Left lung (tissue), 14 donors: ENCODE measurements at places on chromosomes 1 and 21. TPM values are rescaled to one million over a fixed set of nuclear protein-coding genes. Genes with fewer than 3 reads are reported as not detected.

DCDC2B gene
- 2.3 TPM for total RNA-seq

OSCP1 gene
- 9.3 TPM for total RNA-seq

SLC25A34 gene
- 1.4 TPM for total RNA-seq

PTCH2 gene
- 1.1 TPM for total RNA-seq

MIS18A gene
- 7.0 TPM for total RNA-seq

TMPRSS15 gene
- not detected for total RNA-seq

DNA sequence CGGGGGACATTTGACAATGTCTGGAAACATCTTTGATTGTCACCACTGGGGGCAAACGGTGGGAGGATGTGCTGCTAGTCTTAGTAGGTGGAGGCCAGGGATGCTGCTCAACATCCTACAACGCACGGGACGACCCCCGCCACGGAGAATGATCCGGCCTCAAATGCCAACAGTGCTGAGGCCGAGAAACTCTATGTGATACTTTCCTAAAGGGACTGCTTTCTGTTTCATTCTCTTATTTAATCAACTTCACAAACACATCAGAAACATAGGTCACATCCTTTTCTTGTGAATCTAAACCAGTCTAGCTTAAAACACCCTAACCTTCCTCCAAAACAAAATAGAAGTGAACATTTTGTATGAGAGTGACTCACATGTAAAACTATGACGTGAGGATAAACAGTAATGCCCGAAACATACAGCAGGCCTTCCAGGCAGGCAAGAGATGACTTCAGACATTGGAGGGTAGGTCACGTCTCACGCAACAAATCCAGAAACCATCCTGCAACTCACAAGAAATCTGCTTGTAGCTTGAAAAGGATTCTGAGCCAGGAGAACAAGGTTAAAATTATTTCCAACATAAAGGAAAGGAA lies 37.2 kb upstream of the ETS2 start:
- DNase-seq, result no peak
- peaks cover 20% of the 10 kb centered on the region for H3K4me1 ChIP-seq
- H3K36me3 ChIP-seq, result no peaks in the 10 kb centered on the region
- no peak overlapping the region for H3K4me3 ChIP-seq
- no peak overlapping the region for H3K27ac ChIP-seq
- H3K27me3 ChIP-seq, result no peaks in the 10 kb centered on the region

DNA sequence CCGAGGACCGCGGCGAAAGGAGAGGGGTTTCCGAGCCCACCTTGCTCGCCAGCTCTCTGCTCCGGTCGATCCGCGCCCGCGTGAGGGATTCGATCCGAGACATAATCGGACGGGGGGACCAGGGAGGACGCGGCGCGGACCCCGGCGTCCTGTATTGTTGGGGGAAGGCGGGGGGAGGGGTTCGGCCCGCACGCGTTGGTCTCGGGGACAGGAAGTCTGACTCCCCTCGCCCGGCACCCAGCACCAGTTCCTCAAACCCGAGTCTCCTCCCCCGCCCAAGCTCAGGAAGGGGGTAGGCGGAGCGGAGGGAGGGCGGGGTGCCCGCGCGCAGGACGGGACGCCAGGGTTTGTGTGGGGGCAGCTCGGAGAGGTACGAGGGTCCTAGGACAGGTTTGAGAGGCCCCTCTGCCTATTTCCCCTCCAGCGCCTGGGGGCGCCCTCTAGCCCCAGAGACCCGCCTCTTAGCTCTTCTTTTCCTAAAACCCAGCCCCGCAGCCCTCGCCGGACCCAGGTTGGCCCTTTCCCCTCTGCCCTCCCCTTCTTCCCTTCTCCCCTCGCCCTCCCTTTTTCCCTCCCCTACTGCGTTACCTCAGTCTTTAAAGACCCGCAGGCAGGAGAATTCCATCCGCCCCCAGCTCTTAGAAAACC lies at the start of gene ARHGEF2:
ARHGEF2 (minus strand) TSS at position 223 of the 648 bp plus-strand sequence; CDS start at position 103, 120 bp downstream.
- H3K27me3 ChIP-seq, result no peaks in the 10 kb centered on the region
- H3K36me3 ChIP-seq, result no peaks in the 10 kb centered on the region
- H3K4me1 ChIP-seq, result peaks cover 55% of the 10 kb centered on the region
- no peak for DNase-seq
- peak within 1 kb of the TSS; percentile 60 for H3K4me3 ChIP-seq

DNA sequence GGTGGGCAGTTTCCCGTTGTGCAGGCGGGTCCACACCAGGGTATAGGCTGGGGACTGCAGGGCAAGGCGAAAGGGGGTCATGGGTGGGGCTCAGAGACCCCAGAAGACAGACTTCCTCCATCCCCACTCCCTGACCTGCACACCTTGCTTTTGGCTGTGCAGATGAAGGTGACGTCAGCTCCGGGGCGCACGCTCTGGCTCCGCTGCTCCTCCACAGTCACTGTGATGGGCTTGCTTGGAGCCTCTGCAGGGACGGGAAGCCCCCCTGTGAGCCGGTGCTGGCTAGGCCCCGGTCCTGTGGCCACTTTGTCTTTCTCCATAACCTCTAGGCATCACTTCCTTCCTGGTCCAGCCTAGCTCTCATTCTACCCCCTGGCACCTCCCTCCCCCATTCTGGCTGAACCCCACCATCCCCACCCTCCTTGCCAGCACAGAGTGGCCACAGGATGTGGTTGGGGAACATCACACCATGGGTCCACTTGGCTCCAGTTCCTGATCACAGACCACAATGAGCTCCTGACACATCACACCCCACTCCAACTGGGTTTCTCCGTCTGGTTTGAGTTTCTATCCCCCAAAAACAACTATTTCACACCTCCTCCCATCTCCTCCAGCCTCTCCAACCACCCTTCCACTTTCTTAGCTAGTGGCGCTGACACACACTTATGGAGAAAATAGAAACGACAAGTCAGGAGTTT lies 45.2 kb downstream of the LDLRAD2 start:
- no peaks in the 10 kb centered on the region for H3K36me3 ChIP-seq
- H3K27ac ChIP-seq, result no peak overlapping the region
- H3K27me3 ChIP-seq, result no peaks in the 10 kb centered on the region
- no peak for DNase-seq
- H3K4me1 ChIP-seq, result no peaks in the 10 kb centered on the region

- no peaks in the 10 kb centered on the region for H3K27me3 ChIP-seq
- no peak overlapping the region for H3K27ac ChIP-seq
- H3K4me3 ChIP-seq, result no peak overlapping the region
- DNase-seq, result no peak
Observed at GRCh38 chr1:154845174-154845573, 24.9 kb downstream of the KCNN3 start.

DNA sequence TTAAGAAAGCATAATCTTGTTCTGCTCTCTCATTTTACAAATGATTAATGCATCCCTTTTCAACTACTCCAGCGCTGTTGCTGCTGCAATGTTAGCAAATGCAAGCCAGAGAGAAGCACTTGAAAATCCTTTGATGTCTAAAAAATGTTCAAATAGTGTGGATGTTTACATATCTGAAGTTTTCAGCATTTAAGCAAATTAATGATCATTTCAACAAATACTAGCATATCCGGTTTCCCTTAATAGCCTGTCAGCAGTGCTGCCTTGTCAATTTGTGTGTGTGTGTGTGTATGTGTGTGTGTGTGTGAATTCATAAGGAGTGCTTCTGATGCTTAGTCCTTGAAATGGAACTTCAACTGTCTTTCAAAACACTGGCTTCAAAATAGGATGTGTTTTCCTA lies 48.1 kb upstream of the WNT2B start:
- no peaks in the 10 kb centered on the region for H3K27me3 ChIP-seq
- no peak for DNase-seq
- peaks cover 21% of the 10 kb centered on the region for H3K36me3 ChIP-seq

GRCh38 chr1:179476484-179476883 lies 99.3 kb downstream of the NPHS2 start:
- no peaks in the 10 kb centered on the region for H3K36me3 ChIP-seq
- no peaks in the 10 kb centered on the region for H3K4me1 ChIP-seq
- no peak overlapping the region for H3K4me3 ChIP-seq
- no peaks in the 10 kb centered on the region for H3K27me3 ChIP-seq
- DNase-seq, result no peak

GRCh38 chr1:55703726-55704363 lies 488.7 kb upstream of the USP24 start:
- peak overlapping the region; percentile 24 for H3K27ac ChIP-seq
- H3K4me3 ChIP-seq, result no peak overlapping the region
- H3K36me3 ChIP-seq, result no peaks in the 10 kb centered on the region
- H3K27me3 ChIP-seq, result no peaks in the 10 kb centered on the region
- DNase-seq, result no peak

- H3K4me1 ChIP-seq, result peaks cover 4% of the 10 kb centered on the region
- H3K36me3 ChIP-seq, result no peaks in the 10 kb centered on the region
- H3K4me3 ChIP-seq, result no peak overlapping the region
- DNase-seq, result no peak
Observed at GRCh38 chr1:224539971-224540370, 76.1 kb upstream of the CNIH3 start.

GRCh38 chr1:110408488-110408887 lies 994 bp upstream of the LAMTOR5 start:
- no peaks in the 10 kb centered on the region for H3K27me3 ChIP-seq
- H3K27ac ChIP-seq, result no peak overlapping the region
- DNase-seq, result no peak
- H3K4me1 ChIP-seq, result peaks cover 7% of the 10 kb centered on the region
- no peaks in the 10 kb centered on the region for H3K36me3 ChIP-seq

DNA sequence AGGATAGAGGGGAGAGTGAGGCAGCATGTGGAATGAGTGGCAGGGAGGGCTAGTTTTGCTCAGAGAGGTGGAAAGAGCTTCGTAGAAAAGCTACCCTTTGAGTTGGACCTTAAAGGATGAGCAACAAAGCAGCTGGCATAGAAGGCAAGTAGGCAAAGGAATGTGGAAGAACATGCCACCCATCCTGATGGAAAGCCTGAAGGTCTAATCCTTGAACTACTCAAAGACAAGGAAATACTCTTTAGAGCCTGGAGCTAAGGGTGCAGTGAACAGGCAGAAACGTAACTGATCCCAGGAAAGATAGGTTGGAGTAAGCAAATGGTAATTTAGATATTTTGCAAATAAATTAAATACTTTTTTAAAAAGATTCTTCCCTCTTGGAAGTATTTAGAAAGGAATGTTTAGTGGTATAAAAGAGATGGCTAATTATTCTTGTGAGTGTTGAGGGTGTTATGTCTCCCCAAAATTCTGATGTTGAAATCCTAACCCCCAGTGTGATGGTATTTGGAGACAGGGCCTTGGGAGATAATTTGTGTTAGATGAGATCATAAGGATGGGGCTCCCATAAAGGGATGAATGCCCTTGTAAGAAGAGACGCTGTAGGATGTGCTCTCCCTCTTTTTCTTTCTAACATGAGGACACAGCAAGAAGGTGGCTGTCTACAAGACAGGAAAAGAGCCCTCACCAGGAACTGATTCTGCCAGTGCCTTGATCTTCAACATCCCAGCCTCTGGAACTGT lies 308.1 kb upstream of the RUNX1 start:
- no peaks in the 10 kb centered on the region for H3K27me3 ChIP-seq
- no peaks in the 10 kb centered on the region for H3K4me1 ChIP-seq
- DNase-seq, result no peak
- H3K36me3 ChIP-seq, result no peaks in the 10 kb centered on the region
- H3K4me3 ChIP-seq, result no peak overlapping the region

DNA sequence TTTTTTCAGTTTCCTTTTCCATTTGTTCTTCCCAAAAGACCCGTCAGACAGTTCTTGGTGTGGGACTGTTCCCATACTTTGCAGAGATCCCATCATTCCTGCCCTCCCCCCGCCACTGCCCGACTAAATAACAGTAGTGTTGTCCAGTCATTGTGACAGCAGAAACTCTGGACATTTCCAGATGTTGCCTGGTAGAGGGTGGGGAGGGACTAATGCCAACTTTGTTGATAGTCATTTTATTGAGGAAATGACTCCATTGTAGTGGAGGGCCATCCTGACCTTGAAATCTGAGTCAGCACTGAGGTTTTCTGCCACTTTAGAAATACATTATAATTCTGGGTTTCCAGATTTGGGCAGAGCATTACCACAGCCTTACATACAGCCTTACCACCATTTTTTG lies 85.4 kb downstream of the CEP350 start:
- H3K4me3 ChIP-seq, result no peak overlapping the region
- no peak overlapping the region for H3K27ac ChIP-seq
- no peak for DNase-seq
- H3K27me3 ChIP-seq, result no peaks in the 10 kb centered on the region
- H3K4me1 ChIP-seq, result no peaks in the 10 kb centered on the region

- H3K27ac ChIP-seq, result no peak overlapping the region
- DNase-seq, result no peak
- no peaks in the 10 kb centered on the region for H3K27me3 ChIP-seq
- H3K4me3 ChIP-seq, result no peak overlapping the region
- no peaks in the 10 kb centered on the region for H3K36me3 ChIP-seq
- H3K4me1 ChIP-seq, result peaks cover 14% of the 10 kb centered on the region
Observed at GRCh38 chr1:6805004-6805416, 19.8 kb downstream of the CAMTA1 start.

DNA sequence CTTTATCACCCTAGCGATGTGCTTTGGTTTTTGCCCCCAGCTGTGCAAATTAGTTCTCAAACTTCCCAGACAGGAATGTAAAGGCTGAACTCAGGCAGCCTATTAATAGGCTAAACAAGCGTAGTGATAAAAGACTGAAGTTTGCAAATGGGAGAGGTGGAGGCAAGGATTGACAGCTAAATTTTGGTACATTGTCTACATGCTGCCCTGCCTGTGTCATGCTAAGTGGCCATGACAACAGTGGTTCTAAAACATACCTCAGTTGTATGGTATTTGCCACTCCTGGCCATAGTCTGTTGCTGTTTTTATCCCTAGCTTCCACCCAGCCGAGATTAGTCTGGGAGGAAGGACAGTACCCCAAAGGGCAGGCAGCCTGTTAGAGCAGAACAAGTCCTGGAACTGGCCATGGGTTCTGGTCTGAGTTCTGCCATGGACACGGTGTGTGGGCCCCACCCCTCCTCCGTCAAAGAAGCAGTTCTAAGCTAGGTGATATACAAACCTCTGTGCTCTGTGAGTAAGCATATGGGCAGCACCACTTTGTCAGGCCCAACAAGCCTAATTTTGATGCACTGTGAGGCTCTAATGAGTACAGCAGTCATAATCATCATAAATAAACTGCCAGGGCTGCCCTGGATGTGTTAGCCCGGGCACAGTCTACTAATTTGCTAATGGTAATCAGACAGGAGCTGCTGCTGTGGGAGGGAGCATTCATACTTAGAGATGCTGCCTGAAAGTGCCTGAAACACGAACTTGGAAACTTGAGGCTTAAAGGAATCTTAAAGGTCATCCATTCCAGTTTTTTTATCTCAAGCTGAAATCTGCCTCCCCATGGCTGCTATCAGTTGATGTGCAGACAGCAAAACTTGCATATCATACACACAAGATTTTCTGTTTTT lies 177.1 kb downstream of the HHAT start:
- H3K27me3 ChIP-seq, result no peaks in the 10 kb centered on the region
- DNase-seq, result no peak
- no peaks in the 10 kb centered on the region for H3K4me1 ChIP-seq
- no peaks in the 10 kb centered on the region for H3K36me3 ChIP-seq

- no peak for DNase-seq
- no peaks in the 10 kb centered on the region for H3K27me3 ChIP-seq
- H3K4me3 ChIP-seq, result no peak overlapping the region
Observed at GRCh38 chr1:201554190-201554600, 15.3 kb downstream of the NAV1 start.

GRCh38 chr1:178629252-178630154 lies 95.5 kb upstream of the RALGPS2 start:
- no peaks in the 10 kb centered on the region for H3K27me3 ChIP-seq
- no peak overlapping the region for H3K27ac ChIP-seq
- H3K36me3 ChIP-seq, result no peaks in the 10 kb centered on the region
- DNase-seq, result no peak
